ENCODE measurements at places on chromosomes 4 and X.

DNA sequence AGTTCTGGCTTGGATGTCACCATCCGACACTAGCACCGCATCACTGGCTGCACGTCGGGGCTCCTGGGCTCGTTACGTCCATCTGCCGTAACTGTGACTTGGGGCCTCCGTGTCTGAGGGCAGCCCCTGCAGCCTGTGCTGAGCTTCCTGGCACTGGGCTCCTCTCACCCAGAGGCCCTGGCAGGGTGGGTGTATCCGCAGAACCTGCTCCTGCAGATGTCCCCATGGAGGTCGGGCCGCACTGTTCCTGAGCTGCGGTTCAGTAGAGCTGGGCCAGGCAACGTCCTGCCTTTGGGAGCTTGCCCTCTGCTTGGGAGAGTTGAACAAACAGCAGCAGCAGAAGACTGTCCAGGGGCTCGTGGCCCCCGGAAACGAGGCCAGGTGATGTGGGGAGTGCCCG lies 71.4 kb downstream of the RGS12 start:
- DNase-seq = no peak

DNA sequence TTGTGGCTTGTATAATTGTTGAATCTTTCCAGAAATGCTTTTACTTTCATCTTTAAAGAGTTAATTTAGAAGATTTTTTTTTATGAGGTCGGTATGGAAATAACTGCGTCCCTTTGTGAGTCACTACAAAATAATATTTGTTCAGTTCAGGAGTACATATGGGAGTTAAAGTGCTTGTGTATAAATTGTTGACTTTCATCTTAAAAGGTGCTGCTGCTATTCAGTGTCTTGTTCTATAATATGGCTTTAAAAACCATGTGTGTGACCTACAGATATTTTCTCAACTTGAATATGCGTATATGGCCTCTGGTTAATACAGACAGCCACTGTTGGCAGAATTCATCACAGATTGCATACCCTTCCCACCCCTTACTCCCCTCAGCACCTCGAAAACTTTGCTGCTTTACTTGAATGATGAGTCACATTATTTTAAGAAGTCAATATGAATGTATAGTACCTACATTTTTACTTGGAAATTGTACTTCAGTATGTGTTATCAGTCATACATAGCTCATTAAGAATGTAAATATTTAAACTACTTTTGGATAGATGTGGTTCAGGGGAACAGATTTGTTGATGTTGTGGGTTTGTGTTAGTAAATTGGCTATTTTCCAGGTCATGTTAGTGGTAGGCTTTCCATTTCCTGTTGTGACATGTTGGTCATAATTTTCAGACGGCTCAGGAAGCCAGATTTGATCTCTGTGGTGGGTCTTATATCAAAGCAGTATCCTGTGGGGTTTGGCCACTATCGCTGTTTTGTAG lies 1.5 kb downstream of the CLCN3 start:
- DNase-seq = peak; percentile 89

DNA sequence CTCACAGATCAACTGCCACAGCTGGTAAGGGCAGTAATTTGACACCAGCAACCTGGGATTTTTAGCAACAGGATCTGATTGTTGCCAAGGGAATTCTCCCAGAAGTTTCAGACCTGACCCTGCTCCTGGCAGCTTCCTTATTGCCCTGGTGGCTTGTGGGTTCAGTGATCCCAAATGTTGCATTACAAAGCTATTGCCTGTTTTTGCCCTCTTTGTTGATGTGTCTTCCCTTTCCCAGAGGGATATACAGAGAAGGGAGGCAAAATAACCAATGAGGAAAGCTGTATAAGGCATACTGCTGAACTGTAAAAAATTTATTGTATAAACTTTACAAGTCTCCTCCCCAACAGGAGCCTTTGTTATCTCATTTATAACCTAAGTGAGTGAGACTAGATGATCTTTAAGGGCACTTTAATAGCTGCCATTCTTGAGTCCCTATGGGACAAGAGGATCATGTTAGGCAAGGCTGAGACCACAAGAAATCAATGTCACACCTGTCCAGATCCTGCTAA lies 22.2 kb downstream of the VSIG4 start:
- DNase-seq = peak; percentile 56

DNA sequence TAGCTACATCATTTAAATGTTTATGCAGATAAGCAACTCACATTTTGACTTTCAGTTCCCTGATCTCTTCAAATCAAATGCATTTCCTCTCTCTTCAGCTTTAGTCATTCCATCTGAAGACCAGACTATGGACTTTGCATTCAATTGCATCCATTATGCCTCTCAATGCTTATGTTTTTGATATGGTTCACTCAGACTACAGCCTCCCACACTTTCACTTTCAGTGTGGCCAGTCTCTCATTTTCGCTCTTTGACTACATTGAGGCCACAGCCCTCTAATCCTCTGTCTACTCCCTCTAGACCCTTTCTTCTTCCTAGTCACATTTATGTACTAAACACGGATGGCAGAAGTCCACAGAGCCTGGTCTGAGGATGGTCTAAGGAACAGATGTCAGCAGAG lies 24.5 kb upstream of the VEGFC start:
- DNase-seq = peak; percentile 70
